ENCODE measurements at places on chromosomes 7 and 10.

- no peak for DNase-seq
Observed at GRCh38 chr7:98387544-98388226, 13.2 kb downstream of the BAIAP2L1 start.

- no peak for DNase-seq
Observed at GRCh38 chr7:27895551-27895950, 155.6 kb downstream of the TAX1BP1 start.

DNA sequence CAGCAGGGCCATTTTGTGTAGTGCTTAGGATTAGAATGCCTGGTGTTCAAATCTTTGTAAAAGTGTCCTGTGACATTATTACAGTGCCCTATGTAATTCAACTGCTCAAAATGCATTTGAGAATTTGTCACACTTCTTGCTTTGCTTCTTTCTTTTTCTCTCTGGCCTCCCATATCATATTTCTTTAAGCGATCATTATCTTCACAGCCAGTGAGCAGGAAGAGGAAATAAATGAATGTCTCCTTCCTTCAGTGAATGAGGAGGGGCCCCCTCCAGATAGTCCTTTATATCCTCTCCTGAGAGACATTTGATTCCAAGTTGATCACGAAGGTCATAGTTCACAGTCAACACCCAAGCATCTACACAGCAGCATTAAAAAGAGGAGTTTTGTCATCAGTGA is 425.1 kb upstream of the NPVF start:
- no peak for DNase-seq

DNA sequence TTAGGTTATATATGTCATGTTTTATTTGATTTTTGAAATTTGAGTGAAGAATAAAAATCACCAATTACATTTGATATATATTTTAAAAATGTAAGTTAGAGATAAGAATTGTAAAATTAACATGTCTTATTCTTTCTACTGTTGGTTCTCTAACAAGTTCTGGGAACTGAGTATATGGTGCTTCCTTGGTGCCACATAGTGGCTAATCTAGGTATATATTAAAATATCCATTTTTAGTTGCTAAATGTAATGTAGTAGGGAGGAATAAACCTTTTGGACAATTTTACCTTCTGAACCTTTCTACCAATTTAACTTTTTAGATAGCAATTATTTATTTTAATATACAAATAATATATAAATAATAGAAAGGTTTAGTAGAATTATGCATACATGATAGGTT is 17.5 kb downstream of the CFAP69 start:
- no peak for DNase-seq

GRCh38 chr7:71842381-71842780 is 569.8 kb downstream of the CALN1 start:
- no peak for DNase-seq

DNA sequence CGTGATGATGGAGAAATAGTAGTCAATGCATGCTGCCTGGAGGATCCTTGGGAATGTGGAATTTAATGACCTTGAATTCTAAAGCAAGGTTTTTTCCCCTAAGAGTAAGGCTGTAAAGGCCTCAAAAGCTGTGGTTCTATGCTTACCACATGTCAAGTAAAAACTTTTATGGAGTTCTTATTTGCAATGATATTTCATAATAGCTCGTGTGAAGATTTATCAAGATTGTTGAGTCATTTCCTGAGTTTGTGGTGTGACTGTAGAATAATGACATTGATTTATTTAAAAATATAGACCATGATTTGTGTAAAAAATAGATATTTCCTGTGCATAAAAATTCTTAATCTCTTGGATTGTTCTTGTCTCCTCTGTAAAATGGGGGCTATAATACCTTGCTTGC is 67.5 kb upstream of the SORCS1 start:
- no peak for DNase-seq

Measured in psoas muscle (tissue), 8 donors.